Psoas muscle (tissue), 8 donors: ENCODE measurements at places on chromosomes 5 and 9. TPM values are rescaled to one million over a fixed set of nuclear protein-coding genes. Genes with fewer than 3 reads are reported as not detected.

The FAM200C gene
- 1.4 TPM for polyA plus RNA-seq

The ZNF883 gene
- 0.36 TPM for polyA plus RNA-seq

The HAPLN1 gene
- not detected for polyA plus RNA-seq

The COL23A1 gene
- polyA plus RNA-seq = 1.5 TPM

The POLR1E gene
- polyA plus RNA-seq = 18.1 TPM

The RALGPS1 gene
- polyA plus RNA-seq = 6.0 TPM

The PRXL2C gene
- polyA plus RNA-seq = 6.2 TPM

The ADAMTS19 gene
- 0.14 TPM for polyA plus RNA-seq

The WNK2 gene
- polyA plus RNA-seq = 8.1 TPM

The PDE6A gene
- polyA plus RNA-seq = 0.10 TPM

The SPINK4 gene
- polyA plus RNA-seq = not detected

The TSSK1B gene
- not detected for polyA plus RNA-seq

The MRPS30 gene
- polyA plus RNA-seq = 80.8 TPM

The FGF1 gene
- polyA plus RNA-seq = 0.69 TPM

The AQP7 gene
- 8.6 TPM for polyA plus RNA-seq

The HNRNPA0 gene
- polyA plus RNA-seq = 13.3 TPM

The HMCN2 gene
- polyA plus RNA-seq = 5.0 TPM

The RASEF gene
- 0.01 TPM for polyA plus RNA-seq

The DBH gene
- not detected for polyA plus RNA-seq

The OR13C4 gene
- polyA plus RNA-seq = not detected

The TAF11L10 gene
- not detected for polyA plus RNA-seq

The PCDHA9 gene
- polyA plus RNA-seq = not detected

The FGF18 gene
- 0.30 TPM for polyA plus RNA-seq

The KCNN2 gene
- polyA plus RNA-seq = 0.63 TPM

The SPATA24 gene
- 11.2 TPM for polyA plus RNA-seq

The MARCOL gene
- polyA plus RNA-seq = not detected

The ERCC6L2 gene
- polyA plus RNA-seq = 10.7 TPM

The MYOZ3 gene
- 3.0 TPM for polyA plus RNA-seq

The CSF1R gene
- polyA plus RNA-seq = 1.3 TPM

The ENTREP1 gene
- polyA plus RNA-seq = 12.4 TPM

The RNF208 gene
- polyA plus RNA-seq = 5.9 TPM

The CNTRL gene
- 1.00 TPM for polyA plus RNA-seq

The SLC28A3 gene
- polyA plus RNA-seq = not detected

The COL15A1 gene
- polyA plus RNA-seq = 2.9 TPM

The MRPL41 gene
- 205 TPM for polyA plus RNA-seq

The SHISAL2B gene
- polyA plus RNA-seq = not detected

The N4BP3 gene
- 4.0 TPM for polyA plus RNA-seq

The CCL27 gene
- 0.31 TPM for polyA plus RNA-seq

The CENPP gene
- polyA plus RNA-seq = 1.8 TPM

The CRB2 gene
- polyA plus RNA-seq = 0.03 TPM

The BAAT gene
- 0.31 TPM for polyA plus RNA-seq

The OR13J1 gene
- polyA plus RNA-seq = not detected

The PCDHGA10 gene
- 0.39 TPM for polyA plus RNA-seq
